ENCODE measurements at places on chromosomes 3 and 15.

GRCh38 chr3:51373658-51374421 lies 11.3 kb upstream of the MANF start:
- DNase-seq, result no peak

DNA sequence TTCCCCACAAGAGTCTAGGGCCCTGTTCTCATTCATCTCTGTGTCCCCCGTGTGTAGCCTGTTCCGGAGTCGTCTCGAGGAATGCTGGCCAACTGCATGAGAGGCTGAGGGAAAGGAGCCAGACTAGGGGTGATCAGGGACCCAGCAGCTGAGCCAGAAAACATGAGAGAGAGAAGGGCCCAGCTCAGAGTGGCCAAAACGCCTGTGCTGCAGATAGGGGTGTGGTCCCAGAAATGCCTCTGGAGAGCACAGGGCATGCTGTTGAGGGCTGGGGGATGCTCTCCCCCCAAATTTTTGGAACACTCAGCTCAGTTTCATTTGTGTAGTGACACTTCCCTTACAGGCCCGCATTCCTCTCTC lies 14.1 kb downstream of the CYP1A2 start:
- DNase-seq, result no peak

GRCh38 chr15:98272625-98273024 lies 312.1 kb downstream of the ARRDC4 start:
- no peak for DNase-seq

DNA sequence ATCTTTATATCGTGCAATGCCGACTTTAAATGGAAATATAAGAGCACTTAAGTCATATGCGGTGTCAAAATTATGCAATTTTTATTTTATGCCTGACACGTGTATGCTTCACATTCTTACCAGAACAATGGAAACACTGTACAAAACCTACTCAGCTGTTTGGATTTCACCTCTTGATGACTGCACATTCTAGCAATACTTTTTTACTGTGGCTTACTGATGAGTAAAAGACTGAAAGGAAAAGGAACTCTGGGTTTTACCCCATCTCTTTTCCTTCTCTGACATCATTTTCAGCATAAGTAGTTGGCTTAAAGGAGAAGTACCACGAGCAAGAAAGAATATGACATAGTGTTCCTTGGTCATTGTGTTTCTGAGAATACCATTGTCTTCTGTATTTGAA lies 142.8 kb downstream of the POLR2M start:
- DNase-seq, result peak; percentile 34

DNA sequence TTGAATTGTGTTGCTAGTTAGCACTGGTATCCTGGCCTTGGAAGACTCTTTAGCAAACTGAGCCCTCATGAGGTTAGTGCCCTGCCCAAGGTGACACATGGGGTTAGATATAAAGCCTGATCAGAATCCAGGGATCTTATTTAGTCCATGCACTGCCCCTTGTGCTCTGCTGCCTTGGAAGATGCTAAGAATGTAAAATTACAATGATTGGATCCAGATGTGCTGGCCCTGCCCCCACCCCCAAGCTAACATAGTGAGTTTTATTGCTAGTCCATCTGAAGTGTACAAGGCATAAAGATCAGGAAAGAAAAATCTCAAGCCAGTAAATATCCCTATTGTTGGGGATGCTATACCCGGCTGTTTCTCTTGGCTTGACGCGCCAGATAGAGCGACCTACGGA lies 248.1 kb upstream of the C2CD4B start:
- DNase-seq, result no peak

- DNase-seq, result no peak
Observed at GRCh38 chr15:94346282-94346681, 114.9 kb downstream of the MCTP2 start.

DNA sequence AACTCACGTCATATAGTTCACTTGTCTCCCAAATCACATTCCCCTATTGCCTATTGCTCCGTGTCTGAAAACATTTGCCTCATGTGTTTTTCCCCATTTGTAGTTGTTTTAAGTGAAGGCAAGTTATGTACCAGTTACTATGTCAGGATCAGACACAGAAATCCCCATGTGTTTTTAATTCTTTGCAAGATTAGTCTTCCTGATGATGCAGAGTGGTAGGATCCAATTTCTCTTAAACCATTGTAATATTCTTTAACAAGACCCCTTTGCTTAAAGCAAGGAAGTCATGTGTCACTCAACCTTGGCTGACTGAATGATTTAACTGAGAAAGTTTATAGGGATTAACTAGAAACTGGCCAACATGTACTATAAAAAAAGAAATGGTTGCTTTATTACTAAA lies 164.4 kb downstream of the OPA1 start:
- no peak for DNase-seq

DNA sequence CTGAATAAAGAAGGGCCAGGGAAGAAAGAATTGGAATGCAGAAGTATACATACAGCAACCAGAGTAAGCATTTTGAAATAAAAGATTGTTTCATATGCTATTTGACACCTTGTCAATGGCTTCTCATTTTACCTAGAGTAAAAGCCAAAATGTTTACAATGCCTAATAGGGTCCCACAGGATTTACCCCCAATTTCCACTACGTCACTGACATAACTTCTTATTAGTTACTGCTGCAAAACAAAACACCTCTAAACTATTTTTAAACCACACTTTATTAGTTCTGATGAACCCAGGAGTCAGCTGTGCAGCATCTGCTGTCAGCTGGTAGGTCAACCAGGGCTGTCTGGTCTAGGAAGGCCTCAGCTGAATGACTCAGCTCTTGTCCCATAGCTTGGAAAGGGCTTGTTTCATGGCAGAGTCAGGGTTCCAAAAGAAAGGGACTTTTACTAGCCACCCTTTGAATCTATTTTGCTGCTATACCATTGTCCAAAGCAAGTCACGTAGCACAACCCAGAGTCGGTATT lies 945.1 kb downstream of the EPHA3 start:
- no peak for DNase-seq

DNA sequence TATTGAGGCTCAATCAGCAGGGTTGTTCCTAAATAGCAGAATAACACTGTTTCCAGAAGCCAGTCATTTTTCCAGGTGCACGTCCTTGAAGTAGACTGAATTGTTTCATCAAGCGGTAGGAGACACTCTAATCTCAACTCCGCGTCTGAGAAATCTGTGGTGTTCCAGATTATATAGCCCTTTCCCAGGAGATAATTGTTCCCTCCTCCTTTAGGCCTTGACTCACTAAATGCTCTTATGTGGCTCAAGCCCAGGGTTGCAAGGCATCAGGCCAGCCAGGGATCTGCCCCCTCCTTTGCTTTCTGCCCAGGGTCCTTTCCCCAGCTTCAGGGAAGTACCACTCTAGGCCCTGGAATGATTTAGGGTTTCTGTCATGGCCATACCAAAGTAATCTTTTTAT lies 5.7 kb upstream of the HLTF start:
- no peak for DNase-seq

DNA sequence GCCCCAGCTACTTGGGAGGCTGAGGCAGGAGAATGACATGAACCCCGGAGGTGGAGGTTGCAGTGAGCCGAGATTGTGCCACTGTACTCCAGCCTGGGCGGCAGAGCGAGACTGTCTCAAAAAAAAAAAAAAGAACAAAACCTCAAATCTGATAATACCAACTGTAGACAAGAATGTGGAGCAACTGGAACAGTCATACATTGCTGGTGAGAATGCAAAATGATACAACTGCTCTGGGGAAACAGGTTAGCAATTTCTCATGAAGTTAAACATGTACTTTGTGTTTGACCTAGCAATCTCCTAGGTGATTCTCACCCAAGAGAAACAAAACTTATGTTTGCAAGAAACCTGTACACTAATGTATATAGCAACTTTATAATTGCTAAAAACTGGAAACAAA lies 4.4 kb upstream of the VHL start:
- DNase-seq, result peak; percentile 21

DNA sequence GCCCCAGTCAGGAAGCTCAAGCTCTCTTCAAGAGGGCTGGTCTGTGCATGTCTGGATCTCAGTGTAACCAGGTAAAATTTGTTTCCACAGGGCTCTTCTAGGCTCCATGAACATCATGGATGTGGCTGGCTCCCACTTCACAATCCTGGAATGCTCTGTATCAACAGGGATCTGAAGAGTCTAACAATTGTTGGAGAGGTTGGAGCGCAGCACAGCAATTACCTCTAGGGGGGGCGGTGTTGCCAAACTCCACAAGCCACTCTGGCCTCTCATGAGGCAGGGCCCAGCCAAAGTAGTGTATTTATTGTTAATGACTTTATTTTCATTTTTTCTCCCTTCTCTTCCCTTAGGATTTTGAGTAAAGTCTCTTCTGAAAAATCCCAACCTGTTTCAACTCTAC lies 6.1 kb upstream of the EIF2B5 start:
- peak; percentile 44 for DNase-seq

DNA sequence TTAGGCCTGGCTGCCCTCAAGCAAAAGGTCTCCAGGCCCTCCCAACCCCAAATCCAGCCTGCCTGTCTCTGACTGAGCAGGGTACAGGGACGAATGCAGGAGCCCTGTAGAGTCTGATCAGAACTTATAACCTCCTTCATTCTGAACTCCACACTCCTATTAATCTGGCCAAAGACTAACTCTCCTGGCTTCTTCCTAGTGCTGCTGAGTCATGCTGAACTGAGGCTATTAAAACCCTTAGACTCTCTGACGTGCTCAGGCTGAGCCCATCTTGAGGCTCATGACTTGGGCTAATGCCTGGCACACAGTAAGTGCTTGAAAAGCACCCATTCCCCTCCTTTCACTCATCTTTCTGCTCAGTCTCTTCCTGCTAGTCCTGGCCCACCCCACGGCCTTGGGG lies 81.9 kb downstream of the NUP210 start:
- no peak for DNase-seq

DNA sequence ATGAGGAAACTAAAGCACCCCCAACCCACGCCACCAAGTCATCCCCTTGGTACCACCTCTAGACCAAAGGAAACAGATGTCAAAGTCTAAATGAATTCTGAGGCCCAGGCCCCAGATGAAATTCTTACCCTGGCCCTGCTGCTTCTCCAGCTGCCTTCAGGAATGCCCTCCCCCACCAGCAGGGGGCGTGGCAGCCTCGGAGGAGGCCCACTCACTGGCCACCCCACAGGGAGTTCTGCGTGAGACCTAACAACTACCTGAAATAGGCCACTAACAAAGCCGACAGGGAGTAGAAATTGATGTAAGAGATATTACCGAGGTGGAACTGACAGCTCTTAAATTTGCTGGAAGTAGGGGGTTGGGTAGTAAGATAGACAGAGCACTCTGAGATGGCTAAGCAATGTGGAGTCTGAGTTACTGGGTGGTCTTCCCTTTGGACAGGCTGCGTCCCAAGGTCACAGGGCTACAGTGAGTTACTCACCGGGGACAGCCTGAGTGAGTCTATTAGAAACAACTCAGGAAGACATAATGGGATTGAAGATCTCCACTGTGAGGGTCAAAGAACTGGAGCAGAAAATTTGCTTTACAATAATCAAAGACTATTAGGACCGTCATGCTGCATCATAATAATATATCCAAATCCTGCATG lies 240.7 kb downstream of the SHOX2 start:
- DNase-seq, result peak; percentile 5

GRCh38 chr3:3013317-3014052 lies 96.7 kb downstream of the IL5RA start:
- DNase-seq, result no peak

GRCh38 chr15:85581495-85581894 lies 201.1 kb downstream of the AKAP13 start:
- no peak for DNase-seq

GRCh38 chr3:70726096-70726938 lies 413.9 kb upstream of the MDFIC2 start:
- no peak for DNase-seq

DNA sequence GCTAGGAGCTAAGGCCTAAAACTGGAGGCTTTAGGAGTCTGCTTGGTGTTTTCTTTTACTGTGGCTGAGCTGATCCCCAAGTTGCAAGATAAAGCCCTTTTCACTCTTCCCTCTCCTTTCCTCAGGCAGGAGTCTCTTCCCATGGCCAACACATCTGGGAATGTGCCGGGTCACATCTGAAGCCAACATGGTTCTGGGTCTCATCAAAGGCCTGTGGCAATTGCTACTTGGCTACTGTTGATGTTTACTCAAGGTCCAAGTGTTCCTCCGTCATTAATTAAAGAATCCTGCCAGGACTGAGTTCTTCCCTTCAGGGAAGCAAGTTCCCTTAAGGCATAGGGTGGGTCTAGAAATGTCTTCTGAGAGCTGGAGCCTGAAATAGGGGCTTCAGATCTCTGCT lies 230.2 kb downstream of the GBE1 start:
- DNase-seq, result no peak

DNA sequence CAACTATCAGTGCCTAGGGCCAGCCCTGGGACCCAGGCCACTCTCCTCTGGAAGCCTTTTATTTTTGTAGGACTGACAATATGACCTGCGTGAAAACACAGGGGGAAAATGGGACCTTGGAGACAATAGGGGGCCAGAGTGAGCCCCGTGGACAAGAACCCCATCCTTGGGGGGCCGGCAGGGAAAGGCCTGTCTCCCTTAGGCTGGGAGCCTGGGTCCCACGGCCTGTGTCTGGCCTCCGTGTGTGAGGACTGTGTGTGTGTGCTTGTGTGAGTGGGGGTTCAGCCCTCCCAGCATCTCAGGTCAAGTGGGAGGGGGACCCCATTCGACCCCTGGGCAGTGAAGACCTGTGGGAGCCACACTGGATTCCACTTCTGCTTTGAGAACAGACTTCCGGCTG lies 53.3 kb downstream of the EXOG start:
- no peak for DNase-seq

DNA sequence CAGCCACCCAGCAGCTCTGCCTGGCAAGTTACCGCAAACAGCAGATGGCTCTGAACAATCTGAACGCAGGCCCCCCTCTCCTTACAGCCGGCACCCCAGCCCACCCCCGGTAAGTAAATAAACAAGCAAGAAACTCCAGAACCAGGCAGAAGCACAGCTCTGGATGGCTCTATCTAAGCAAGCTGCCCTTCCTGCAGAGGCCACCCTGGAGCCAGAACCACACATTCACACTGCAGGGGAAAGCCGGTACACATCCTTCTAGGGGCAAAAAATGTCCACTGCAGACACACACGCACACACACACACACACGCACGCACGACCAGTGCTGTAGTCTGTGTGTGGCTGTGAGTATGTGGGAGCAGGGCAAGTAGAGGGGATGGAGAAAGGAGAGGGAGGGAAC lies 63.9 kb downstream of the ADCY5 start:
- no peak for DNase-seq

DNA sequence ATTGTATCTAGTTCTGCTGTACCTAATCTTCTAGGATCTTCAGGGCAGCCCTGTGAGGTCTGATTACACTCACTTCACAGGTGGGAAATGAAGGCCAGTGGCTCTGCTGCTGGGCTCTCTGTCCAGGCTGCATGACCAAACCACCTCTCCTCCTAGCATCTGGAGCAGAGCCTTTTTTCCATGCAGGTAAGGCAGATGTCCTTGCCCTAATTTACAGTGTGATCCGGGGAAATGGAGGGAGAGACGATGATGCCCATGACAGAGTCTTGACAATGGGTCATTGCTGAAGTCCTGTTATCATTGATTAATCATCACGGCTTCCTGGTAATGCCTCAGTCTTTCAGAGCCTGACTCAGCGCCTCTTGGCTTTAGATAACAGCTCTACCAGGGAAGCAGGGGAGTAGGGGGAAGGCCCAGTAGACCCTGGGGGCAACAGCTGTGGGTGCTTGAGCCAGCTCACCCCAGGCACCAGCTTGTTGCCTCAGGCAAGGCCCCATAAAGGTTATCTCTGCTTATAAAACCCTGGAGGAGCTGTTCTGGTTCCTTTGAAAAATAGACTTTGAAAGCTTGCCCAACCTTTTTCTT lies 153.4 kb downstream of the GABRG3 start:
- DNase-seq, result no peak
